Activated CD4-positive, alpha-beta T cell treated with anti-CD3 and anti-CD28 coated beads, Interleukin-2, amount 10 ng/mL, durations not matched to agents 7 days and 5 days (primary cell): ENCODE measurements at places on chromosomes 3 and 15.

DNA sequence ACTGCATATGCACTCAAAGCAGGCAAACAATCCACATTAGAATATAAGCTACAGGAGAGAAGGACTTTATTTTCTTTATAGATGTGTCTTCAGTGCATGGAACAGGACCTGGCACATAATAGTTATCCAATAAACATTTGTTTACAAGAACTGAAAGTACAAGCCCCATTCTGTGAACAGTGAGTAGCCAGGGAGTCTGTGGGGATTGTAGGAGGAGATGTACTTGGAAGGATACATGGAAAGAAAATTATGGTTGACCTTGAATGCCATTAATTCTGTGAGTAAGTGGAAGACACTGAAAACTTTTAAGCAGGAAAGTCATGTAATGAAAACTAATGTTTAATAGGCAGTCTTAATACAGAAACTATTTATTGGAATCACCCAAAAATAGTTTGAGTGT, 28.3 kb downstream of the MASP1 start:
- no peak for DNase-seq

DNA sequence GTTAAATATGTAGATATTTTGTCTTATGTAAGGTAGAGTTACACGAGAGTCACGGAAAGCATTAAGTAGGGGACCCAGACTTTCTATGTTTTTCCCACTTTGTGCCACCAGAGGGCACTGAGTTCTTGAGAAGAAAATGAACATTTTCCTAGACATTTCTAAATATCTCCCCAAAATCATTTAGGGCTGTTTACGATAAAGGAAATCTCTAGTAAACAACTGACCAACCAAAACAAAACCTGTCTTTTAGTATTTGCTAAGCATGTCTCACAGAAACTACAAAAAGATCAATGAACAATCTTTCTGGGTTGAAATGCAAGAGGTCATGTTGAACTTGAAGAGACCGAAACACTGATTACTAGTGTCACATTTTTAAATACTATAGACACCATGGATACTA, 16.1 kb downstream of the POU1F1 start:
- peak; percentile 57 for DNase-seq

DNA sequence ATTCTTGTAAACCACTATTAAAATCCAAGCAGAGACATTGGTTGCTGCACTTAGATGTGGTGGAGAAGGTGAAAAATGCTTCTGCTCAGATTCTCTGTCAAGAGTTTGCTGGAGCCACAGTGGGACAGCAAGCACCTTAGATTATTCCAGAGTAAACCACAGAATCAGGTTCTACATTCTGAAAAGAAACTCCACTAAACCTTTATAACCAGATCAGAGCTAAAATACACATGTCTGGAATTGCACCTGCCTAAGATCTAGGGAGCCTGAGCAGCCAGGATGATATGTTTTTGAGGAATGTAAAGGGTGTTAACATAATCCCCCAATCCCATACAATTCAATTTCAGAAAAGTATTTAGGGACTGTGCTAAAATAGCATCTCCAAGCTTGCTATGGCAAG, at the start of gene ZPLD1:
TSS of gene ZPLD1 (plus strand) at position 301 of the 400 bp plus-strand sequence. CDS start 3,473 bp downstream, outside the sequence.
- DNase-seq: no peak

DNA sequence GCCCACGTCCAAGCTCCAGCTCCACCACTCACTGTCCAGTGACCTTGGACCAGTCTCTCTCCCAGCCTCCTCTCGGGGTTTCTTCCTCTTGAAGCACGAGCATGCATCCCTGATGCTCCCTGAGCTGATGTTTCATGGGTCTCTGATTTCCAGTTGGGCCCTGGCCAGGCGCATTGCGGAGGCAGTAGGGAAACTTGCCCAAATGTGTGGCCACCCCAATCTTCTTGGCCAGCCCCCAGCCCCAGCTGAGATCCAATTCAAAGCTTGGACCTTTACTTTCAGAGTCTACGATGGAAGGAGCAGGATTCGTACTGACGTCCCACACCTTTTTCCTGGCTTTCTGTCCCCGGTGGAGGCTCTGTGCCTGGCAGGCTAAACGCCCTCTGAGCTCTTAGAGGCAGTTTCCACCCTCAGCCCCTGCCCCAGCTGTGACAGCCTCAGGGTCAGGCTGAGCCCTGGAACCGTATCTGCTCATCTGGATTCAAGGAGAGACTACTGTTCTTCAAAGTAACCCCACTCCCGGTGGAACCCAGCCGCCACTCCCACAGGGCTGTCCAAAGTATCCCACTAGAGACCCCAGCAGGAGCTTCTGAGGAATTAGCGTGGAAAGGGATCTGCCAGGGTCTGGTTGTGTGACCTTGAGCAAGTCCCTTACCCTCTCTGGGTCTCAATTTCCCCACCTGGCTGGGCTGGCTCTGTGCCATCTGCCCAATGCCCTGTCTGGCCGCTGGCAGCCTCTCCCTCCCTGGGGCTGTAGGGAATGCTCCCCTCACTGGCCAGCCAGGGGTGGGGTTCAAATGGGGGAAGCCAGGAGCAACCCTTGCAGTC, 37.4 kb downstream of the CPN2 start:
- no peak for DNase-seq

GRCh38 chr3:131714585-131715220, 211.9 kb upstream of the MRPL3 start:
- DNase-seq: no peak

GRCh38 chr3:9119331-9119730, 130.1 kb downstream of the SRGAP3 start:
- DNase-seq: no peak

DNA sequence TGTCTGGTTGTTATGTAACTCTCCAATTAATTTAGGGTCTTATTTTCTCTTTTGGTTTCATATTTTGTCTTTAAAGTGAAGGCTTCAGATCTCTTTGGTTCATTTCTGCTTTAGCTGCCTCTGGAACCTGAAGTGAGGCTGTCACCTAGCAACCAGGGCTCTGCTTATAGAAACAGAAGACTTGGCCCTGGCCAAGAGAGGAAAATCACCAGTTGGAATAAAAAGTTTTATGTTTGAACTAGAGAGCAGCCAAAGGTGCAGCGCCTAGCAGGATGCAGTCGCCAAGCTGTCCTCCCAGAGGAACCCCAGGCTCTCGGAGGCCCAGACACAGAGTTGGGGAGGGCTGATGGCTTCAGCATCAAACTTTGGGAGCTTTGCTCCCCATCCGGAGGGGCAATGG, 41.1 kb downstream of the LYZL4 start:
- DNase-seq: no peak

DNA sequence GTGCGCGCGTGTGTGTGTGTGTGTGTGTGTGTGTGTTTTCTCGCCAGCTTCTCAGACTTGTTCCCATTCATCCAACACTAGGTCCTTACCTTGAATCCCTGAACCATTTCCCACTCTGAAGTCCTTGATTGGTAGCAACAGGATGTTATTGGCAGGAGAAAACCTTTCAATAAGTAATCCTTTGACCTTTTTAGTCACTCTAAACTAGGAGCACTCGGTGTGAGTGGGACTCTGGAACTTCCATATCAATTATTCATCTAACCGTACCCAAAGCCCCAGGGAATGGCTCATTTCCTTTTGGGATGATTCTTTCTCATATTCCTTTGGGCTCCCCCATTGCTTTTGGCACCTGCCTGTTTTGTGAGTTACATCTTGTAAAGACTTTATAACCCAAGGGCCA, 140.2 kb upstream of the SPRED1 start:
- no peak for DNase-seq

DNA sequence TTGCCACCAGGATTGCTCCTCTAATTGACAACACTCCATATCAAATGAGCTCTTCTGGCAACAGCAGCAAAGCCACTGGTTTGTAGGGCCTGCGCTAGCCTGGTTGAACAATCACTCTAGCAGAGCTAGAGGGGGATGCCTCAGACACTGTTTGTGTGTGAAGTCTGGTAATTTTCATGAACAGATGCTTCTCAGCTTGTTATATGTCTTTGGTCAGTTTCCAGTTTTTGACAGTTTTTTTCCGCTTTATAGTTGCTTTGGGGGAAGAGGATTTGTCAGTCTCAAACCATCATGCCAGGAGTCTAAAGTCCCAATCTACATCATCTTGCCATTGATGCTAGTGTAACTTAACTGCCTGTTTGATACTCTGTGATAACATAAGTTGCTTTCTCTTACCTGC, 136.0 kb downstream of the HCN4 start:
- DNase-seq: no peak

DNA sequence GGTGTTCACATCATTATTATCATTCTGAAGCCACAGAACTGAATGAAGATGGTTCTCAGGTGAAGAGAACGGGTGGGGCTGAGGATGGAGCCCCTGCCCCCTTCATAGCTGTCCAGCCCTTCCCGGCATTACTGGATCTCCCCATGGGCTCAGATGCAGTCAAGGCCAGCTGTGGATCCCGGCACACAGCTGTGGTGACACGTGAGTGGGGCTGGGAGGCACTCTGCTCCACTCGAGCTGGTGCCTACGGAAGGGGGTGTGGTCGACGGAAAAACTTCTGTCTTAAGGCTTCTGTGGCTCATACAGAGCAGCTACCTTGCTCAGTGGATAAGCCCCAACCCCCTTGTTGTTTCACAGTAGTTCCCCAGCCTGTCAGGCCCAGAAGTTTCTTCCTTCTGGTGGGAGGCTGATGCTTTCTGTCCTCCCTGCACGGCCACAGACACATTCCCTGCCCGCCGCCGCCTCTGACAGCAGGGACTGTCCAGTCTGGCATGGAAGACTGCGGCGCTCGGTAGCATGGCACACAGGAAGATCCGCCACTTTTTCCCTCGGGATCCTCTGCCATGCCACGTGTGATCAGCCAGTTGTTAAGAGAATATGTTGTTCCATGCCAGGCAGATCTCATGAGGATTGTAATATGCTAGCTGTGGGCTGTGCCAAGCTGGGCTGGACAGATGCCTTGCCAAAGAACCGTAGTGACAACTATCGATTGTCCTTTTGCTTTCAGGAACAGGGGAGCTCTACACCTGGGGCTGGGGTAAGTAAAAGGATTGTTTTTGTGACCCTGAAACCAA, 5.8 kb downstream of the RCCD1 start:
- DNase-seq: no peak

GRCh38 chr15:37921527-37922385, 12.7 kb upstream of the TMCO5A start:
- DNase-seq: no peak

DNA sequence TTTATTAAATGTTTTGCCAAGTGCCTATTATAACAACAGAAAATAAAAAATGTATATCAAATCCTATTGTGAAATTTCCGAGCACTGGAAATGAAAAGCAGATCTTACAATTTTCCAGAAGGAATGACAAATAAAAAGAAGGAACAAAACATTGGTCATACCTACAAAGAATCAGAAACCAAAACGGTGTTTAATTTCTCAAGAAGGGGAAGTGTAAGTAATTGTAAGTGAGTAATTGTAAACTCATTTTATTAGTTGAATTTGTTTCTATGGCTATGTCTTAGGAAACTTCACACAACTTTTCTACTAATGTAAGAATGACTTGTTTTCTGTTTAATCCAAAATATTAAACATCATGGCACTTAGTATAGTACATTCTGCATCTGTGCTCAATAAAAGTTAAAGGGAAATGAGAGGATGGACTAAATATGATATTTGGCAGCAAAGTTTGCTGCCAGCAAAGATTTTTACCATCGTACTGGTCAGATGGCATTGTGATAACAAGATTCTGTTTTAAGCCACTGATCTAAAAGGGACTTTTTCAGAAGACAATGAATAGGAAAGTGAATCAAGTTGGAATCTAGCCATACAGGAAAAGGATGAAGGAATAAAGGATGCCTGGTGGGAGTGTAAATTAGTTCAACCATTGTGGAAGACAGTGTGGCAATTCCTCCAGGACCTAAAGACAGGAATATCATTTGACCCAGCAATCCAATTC, 232.4 kb downstream of the NFKBIZ start:
- no peak for DNase-seq
